Metanephros (tissue), 2 donors: ENCODE measurements at places on chromosomes 7 and 10. TPM values are rescaled to one million over a fixed set of nuclear protein-coding genes. Genes with fewer than 3 reads are reported as not detected.

NPSR1 gene
- total RNA-seq: not detected

OPN1SW gene
- total RNA-seq: not detected

FGL2 gene
- 97.6 TPM for total RNA-seq

NUTM2E gene
- 0.76 TPM for total RNA-seq

PSD gene
- 11.7 TPM for total RNA-seq

ADRB1 gene
- 0.53 TPM for total RNA-seq
